ENCODE measurements at places on chromosomes 16 and 17.

- no peak for DNase-seq
These were observed 8.9 kb upstream of the HOXB2 start for GRCh38 chr17:48553826-48554225.

DNA sequence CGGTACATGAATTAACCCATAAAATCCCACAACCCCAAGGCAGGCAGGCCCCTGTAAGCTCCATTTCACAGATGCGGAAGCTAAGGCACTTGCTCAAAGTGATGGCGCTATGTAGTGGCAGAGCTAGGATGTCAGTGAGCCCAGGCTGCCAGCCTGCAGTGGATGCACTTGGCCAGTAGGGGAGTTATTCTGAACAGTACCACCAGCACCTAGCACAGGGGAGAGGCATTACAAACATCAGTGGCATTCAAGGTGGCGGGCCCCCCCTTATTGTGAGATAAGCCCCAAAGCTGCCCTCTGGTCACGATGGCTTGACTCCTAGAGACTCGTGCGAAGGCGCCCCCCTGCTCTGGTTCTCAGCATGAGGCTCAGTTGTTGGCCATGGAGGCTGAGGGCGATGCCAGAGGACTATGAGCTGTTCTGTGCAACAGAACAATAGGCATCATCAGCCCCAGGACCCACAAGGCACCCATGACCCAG, 33.8 kb downstream of the GTF3C1 start:
- peak; percentile 50 for DNase-seq

DNA sequence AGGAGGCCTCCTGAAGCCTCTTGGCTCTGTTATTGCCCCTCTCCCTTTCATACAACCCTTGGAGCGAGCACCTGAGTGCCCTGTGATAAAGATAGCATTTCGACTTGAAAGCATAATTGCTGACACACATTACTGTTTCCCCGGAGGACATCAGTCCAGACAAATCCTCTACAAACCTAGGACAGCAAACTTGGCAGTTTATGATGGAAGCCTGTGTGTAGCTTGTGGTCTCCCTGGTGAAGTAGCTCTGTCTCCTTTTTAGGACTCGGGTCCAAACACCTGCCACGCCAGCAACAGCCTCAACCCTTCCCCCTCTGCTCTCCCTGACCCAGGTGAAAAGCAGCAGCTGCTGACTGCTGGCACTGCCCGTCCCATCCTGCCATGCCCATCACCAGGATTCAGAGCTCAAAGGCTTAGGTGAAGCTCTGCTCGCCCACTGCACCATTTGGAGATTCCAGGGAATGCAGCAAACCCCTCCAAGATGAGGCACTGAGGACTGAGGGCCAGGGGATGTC, 55.9 kb downstream of the IRX6 start:
- no peak for DNase-seq

DNA sequence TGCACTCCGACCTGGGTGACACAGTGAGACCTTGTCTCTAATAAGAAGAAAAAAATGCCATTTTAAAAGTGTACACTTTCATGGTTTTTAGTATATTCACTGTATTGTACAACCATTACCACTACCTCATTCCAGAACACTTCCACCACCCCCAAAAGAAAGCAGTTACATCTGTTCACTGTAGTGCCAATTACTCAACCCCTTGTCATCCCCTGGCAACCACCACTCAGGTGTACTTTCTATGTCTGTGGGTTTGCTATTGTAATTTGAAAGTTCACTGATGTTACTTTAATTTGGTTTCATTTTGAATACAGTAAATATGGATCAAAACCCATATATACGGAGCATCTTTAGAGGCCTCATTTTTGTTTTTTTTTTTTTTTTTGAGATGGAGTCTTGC, 6.1 kb downstream of the ZG16 start:
- DNase-seq, result peak; percentile 46

DNA sequence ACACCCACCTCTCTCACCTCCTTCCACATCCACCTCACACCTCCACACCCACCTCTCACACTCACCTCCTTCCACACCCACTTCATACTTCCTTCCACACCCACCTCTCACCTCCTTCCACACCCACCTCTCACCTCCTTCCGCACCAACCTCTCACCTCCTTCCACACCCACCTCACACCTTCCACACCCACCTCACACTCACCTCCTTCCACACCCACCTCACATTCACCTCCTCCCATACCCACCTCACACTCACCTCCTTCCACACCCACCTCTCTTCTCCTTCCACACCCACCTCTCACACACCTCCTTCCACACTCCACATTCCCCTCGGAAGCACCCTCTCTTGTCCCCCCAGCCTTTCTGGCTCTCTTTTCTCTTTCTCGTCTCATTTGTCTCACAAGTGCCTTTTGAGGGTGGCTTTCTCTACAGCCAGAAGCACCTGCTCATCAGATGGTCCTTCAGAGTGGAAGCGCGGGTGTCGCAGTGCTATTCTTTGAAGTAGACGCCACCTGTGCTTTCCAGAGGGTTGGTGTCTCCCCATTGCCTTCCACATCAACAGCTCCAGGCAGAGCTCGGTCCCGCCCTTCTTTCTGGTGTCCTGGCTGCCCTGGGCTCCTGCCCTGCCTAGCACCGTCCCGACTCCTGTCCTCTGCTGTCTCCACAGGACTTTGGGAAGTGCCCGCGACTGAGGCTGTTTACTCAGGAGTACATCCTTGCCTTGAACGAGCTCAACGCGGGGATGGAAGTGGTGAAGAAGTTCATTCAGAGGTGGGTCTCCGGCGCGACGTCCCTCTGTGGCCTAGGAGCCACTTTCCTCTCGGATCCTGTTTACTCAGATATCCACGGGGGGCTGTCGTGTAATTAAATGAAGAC, 109.4 kb upstream of the PLCG2 start:
- no peak for DNase-seq

DNA sequence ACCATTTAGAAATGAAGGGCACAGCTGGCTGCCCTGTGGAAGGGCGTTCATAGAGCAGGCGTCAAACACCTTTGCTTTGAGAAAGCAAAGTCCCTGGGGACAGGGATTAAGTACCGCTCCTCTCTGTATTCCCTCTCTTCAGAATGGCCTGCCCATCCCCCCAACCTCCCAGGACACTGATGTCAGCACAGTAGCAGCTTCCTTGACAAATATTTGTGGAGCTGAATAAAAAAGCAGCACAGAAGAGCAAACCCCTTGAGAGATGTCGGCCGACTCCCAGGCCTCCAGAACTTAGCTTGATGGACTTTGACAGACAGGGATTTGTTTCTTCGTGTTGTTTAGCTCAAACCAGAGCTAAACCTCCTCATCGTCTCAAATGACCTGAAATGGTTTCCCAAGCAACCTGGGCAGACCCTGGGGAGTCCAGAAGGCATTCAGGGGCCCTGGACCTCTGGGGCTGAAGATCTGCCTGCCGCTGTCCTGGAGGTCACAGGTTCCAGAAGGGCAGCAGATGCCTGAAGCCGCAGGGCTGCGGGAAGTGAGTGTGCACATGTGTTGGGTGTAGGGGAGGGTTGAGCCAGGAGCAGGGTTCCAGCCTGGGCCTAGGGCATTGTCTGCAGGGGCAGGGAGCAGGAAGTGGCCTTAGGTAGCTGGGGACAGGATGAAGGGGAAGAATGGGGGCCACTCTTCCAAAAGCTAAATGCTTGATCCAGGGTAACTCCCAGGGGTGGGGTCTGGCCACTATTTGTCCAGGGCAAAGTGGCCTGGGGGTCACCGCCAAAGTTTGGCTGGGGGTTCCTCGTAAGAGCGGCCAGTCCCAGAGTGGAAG, 42.3 kb upstream of the NKD1 start:
- DNase-seq, result no peak

DNA sequence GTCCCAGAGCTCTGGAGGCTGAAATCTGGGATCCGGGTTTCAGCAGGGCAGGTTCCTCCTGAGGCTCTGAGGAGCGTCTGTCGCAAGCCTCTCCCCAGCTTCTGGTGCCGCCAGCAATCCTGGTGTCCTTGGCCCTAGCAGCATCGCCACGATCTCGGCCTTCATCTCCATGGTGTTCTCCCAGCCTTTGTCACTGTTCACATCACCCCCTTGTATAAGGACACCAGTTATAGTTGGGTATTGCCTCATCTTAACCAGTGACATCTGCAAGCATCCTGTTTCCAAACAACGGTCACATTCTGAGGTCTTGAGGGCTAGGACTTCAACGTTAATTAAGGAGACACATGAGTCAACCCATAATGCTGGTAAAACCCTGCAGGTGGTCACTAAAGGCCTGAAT, 2.8 kb upstream of the PPP1R27 start:
- DNase-seq, result no peak

DNA sequence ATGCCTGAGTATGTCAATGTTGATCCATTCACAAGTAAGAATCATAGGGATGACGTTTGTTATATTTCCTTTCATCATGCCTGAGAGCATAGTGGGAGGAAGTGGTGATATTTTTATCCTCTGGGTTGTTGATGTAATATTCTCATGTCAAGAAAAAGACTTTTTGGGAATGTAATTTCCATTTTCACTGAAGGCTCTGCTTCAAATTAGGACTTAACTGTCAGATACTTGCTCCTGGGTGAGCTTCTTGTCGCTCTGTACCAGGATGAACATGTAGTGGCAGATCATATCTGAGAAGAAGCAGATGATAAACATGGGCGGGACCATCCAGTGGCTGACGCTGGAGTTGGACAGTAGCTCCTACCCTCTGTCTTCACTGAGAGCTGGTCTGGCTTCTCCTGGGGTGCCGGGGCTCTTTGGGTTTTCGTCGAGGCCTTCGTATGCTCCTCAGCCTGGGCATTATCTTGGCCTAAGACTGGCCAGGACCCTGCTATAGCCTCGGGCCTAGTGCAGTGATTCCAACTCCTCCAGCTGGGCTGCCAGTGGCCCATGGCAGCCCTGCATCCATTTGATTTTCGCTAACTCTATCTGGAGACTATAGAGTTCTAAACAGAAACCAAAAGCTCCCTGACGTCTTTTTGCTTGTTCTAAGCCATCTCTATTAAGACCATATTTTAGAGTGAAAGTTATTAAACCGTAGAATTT, 19.7 kb downstream of the CYB5B start:
- DNase-seq, result no peak

GRCh38 chr17:43176119-43176570, 5.1 kb downstream of the NBR1 start:
- DNase-seq, result no peak
